ENCODE measurements at places on chromosomes 16 and 17.

DNA sequence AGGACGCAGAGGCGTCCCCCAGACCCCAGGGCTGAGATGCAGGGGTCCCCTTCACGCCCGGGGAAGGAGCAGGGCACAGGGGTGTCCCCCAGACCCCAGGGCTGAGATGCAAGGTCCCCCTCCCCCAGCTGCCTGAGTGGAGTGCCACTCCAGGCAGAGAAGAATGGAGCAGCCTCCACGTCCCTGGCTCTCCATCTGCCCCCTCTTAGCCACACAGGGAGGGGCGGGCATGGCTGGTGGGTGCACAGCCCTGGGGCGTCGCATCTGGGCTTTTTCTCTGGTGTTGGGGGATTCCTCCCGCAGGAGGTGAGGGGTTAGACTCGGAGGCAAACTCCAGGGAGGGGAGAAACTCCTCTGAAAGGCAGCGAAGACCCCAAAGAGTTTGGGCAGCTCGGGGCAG is 17.5 kb downstream of the CIBAR2 start:
- no peak for DNase-seq

DNA sequence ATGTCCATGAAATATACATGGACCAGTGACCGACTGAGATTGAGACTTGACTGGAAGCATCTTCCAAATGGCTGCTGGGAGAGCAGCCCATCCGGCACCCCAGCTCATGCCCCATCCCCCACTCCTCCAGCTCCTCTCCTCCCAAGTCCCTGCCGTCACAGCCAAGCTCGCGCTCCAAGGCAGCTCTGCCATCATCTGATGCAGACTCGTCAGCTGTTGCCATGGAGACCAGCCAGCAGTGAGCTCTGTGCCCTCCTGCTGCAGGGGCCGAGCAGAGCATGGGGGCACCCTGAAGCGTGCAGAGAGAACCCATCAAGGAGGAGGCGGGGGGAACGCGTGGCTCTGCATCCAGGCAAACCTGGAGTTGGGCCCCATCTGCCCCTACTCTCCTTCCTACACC is 74.5 kb upstream of the TNRC6C start:
- peak; percentile 74 for DNase-seq

DNA sequence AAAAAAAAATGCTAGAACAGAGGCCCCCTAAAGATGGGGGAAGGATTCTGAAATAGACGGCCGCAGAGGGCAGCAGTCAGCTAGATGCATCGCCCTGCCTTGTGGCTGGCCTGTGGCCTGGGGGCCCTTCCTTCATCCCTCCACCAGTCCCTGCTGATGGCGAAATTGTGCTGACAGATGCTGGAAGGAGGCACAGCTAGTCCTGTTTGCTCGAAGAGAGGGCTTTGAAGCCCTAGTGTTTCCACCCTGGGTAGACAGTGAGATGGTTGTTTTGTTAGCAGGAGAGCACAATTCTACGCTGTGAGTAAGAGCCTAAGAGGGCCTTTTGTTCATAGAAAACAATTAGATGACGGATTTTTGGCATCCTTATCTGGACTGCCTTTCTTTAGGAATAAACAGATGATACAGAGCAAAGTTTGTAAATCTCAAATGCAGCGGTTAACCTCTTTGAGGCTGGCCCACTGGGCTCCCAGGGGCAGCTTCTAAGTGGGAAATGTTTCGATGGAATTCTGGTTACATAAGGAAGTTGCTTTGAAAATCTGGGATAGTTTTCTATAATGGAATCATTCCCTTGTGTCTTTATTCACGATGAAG is 23.0 kb downstream of the VPS35L start:
- no peak for DNase-seq

GRCh38 chr16:87560428-87561199 is 41.7 kb upstream of the JPH3 start:
- DNase-seq: peak; percentile 5

- peak; percentile 53 for DNase-seq
Measured at GRCh38 chr17:74354123-74354522, 7.5 kb downstream of the BTBD17 start.

DNA sequence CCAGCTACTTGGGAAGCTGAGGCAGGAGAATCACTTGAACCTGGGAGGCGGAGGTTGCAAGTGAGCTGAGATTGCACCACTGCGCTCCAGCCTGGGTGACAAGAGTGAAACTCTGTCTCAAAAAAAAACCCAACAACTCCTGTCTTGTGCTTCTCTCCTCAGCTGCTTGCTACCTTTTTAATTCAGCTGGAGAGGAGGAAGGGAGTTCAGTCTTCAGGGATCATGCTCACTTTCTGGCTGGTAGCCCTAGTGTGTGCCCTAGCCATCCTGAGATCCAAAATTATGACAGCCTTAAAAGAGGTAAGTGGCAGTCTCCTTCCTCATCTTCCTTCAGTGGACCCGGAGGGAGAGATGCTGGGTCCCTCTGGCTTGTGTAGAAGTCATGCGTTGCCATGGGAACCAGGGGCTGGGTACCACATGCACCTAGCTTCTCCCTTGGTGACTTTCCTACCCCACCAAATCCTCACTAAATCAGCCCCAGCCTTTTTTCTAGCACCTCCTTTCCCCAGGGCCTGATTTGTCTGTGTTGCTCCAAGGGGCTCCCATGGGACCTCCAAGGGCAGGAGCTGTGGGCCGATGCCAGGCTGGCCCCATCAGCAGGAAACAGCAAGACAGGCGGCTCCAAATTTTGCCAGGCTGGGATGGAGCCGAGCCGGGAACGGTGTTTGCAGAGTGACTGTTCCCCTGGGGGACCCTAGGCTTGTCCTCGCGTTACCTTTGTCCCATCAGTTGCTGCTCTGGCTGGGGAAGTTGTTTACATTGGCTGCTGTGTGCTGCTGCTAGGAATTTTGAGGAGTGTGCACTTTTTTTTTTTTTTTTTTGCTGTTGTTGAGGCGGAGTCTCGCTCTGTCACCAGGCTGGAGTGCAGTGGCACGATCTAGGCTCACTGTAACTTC is 65.2 kb downstream of the ABCC1 start:
- no peak for DNase-seq

GRCh38 chr17:70661342-70662222 is 492.2 kb downstream of the KCNJ2 start:
- DNase-seq: no peak

DNA sequence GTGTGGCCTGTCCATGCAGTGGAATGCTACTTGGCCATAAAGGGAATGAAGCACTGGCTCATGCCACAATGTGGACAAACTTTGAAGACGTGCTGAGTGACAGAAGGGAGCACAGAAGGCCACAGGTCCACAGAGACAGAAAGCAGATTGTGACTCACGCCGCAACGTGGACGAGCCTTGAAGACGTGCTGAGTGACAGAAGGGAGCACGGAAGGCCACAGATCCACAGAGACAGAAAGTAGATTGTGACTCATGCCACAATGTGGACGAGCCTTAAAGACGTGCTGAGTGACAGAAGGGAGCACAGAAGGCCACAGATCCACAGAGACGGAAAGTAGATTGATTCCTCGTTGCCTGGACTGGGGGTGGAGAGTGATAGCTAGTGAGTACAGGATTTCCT is 19.2 kb downstream of the ZC3H18 start:
- no peak for DNase-seq

DNA sequence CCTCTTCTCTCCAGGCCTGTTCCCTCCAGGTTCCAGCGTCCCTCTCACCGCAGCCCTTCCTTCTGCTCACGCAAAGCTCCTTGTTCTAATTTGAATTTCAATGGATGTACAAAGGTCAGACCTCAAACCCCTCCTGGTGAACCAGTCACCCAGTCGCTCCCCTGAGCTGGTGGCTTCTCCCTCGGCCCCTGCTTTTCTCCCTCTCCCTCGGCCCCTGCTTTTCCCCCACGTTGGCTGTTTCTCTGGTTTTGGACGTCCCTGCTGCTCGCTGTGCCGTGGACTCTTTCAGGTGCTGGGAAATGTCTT is 8.6 kb upstream of the MSLN start:
- DNase-seq: no peak

DNA sequence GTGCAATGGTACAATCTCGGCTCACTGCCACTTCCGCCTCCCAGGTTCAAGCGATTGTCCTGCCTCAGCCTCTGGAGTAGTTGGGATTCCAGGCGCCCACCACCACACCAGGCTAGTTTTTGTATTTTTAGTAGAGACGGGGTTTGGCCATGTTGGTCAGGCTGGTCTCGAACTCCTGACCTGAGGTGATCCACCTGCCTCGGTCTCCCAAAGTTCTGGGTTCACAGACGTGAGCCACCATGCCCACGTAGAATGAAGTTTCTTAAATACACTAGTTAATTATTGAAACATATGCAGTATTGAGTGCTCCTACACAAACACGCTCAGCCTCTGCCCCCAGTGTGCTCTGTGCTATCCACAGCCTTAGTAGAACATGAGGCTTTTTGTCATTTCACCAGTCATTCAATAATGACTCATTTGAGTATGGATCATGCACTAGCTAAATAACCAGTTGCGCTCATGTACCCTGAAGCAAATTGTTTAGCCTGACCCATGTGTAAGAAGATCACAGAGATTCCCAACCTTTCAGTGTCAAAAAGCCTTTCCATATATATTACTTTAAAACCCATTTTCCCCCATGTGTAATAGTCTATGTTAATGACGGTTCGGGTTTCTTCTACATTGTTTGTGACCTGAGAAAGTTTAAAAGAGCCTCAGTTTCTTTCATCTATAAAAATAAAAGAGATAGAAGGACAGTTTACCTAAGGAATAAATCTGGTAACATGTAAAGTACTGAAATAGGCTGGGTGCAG is 49.7 kb downstream of the TUBD1 start:
- DNase-seq: peak; percentile 56

- no peak for DNase-seq
Measured at GRCh38 chr17:3994221-3994576, 30.0 kb upstream of the ATP2A3 start.

GRCh38 chr17:50022463-50023130 is 27.6 kb upstream of the DLX3 start:
- DNase-seq: no peak

DNA sequence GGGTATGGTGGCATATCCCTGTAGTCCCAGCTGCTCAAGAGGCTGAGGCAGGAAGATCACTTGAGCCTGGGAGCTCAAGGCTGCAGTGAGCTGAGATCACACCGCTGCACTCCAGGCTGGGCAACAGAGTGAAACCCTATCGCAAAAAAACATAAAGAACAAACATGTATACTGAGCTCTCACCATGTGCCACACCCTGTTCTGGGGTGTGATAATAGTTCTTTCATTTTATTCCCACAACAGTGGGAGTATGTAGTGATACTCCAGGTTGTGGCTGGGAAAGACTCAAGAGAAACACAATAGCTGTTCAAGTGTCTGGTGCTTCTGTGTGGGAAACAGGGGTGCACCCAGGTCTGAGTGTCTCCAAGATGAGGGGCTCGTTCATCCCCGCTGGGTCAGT is 90.7 kb downstream of the SOCS1 start:
- DNase-seq: no peak

- DNase-seq: peak; percentile 55
Measured at GRCh38 chr16:27398894-27399853, 2.8 kb upstream of the IL21R start.

DNA sequence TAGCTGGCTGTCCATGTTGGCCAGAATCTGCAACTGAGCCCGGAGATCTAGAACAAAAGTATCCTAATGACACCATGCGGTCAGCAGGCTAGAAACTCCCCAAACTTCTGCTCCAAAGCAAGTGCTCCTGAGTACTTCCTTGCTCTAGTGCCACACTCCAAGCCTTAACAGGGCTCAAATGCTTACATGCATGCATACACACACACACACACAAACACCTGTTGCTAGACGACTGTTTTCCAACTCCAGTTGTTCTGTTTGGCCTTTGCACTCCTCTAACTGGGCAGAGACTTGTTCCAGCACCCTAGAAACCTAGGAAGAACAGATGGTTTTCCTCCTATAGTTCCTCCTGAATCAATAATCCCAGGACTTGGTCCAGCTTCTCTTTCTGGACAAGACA is 7.7 kb upstream of the ALDOC start:
- DNase-seq: no peak

- DNase-seq: no peak
Measured at GRCh38 chr17:58377661-58378060, 25.7 kb upstream of the SUPT4H1 start.

DNA sequence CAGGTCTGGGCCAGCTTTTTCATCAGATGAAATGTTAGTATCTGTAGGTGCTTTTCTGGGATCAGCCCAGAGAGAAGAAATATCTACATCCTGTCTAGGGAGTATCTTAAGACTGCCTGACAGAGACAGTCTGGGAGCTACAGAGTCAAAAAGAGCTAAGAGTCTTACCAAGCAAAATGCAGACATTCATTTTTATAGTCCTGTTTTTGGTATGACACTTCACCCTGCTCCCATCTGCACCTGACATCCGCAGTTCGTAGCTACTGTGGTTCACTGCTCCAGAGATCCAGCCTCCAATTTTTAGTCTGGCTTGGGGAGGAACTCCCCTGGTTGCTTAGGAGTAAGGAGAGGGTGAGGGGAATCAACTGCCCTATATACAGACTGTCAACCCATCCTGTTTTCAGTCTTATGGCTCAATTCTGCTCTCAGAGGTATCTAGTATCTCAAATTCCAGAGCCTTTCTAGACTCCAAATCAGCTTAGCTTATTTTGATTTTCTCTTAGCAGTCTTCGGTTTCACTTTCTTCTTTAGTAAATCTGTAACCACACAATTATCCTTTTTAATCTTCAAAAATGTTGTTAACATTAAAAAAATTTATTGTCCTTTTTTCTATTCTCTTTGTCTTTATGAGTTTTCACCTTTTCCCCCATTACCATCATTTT is 97.8 kb downstream of the TMEM100 start:
- DNase-seq: no peak

DNA sequence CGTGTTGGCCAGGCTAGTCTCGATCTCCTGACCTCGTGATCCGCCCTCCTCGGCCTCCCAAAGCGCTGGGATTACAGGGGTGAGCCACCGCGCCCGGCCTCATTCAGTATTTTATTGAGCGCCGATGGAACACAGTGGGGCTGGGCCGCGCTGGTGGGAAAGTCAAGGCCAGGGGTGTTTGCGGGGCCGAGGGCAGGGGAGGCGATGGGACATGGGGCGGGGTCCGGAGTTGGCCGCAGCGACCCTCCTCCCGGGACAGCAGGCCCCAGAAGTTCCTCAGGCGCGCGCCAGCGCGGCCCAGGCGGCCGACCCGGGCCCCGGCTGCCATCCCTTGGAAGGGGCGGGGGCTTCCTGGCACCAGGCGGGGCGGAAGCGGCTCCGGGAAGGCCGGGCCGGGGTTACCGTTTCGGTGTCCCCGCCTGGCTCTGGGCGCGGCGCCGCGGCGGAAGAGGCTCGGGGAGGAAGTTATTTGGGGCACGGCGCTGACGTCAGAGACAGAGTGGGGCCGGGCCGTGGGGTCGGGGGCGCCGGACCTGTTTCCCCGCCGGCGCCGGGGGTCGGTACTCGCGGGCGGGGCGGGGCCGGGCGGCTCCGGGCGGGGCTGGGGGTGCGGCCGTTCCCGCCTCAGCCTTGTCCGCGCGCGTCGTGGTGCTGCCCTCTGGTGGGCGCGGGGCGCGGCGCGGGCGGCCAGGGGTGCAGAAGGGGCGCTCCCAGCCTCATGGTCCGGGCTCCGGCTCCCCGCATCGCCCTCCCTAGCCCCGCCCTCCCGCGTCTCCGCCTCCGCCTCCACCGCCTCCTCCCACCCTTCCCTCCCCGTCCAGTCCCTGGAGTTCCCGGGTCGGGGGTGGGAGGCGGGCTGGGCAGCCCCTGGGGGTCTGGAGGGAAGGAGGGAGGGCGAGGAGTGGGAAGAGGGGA is 952 bp upstream of the PRSS27 start:
- peak; percentile 90 for DNase-seq

All from CD4-positive, alpha-beta T cell treated with Interleukin-1 beta for 1 hour (primary cell).